Activated CD4-positive, alpha-beta T cell treated with anti-CD3 and anti-CD28 coated beads, Interleukin-2, amount 10 ng/mL, durations not matched to agents 7 days and 5 days (primary cell): ENCODE measurements at places on chromosomes 6 and 20. TPM values are rescaled to one million over a fixed set of nuclear protein-coding genes. Genes with fewer than 3 reads are reported as not detected.
A peak's percentile ranks its signal among the peaks of the same experiment; 100 is the strongest.

DNA sequence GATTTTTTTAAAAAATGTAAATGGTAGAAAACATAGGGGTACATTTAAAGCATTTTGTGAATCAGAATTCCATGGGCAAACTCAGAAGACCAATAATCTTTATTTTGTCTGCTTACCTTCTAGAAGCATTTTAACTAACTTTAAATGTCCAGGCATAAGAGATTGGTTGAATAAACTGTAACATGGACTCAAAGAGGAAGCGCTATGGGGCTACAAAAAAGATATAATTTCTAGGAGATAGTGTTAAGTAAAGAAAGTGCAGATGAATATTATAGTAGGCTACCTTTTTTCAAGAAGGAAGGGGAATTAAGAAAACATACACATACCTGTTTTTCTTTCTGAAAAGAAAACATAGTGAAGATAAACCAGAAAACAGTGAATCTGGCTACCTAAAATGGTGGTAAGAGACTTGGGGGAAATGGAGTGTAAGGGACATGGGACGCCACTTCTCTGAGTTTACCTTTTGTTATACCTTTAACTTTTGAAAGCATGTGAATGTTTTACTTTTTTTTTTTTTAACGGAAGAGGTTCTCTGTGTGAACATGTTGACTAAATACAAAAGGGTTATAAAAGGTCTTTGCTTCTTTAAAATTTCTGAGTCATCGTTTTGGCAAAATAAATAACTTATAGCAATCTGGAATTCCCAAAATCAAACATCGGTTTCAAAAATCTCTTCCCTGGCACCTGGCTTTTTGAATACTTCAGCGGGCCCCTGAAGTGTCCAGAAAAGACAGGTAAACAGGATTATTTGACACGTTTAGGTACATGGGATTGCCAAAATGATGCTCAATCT is 133.4 kb downstream of the OR2B2 start:
- H3K4me3 ChIP-seq = no peak overlapping the region
- no peaks in the 10 kb centered on the region for H3K4me1 ChIP-seq
- DNase-seq = no peak

- peaks cover 11% of the 10 kb centered on the region for H3K36me3 ChIP-seq
- no peak overlapping the region for H3K27ac ChIP-seq
- H3K27me3 ChIP-seq = peaks cover 17% of the 10 kb centered on the region
- DNase-seq = no peak
Observed at GRCh38 chr20:34242879-34243278, 1.7 kb downstream of the ASIP start.

GRCh38 chr20:34896086-34896621 is 19.7 kb downstream of the ACSS2 start:
- no peak for DNase-seq
- H3K36me3 ChIP-seq = peaks cover 26% of the 10 kb centered on the region
- no peak overlapping the region for H3K27ac ChIP-seq
- H3K4me3 ChIP-seq = no peak overlapping the region
- H3K27me3 ChIP-seq = no peaks in the 10 kb centered on the region

GRCh38 chr6:157715728-157716164 is 107.3 kb upstream of the SNX9 start:
- H3K27ac ChIP-seq = no peak overlapping the region
- no peaks in the 10 kb centered on the region for H3K4me1 ChIP-seq
- H3K4me3 ChIP-seq = no peak overlapping the region
- no peaks in the 10 kb centered on the region for H3K36me3 ChIP-seq

Gene SLC26A8
- not detected for total RNA-seq

Gene ARMH2
- 1.8 TPM for total RNA-seq

Gene HLA-DPA1
- total RNA-seq = 29.6 TPM

DNA sequence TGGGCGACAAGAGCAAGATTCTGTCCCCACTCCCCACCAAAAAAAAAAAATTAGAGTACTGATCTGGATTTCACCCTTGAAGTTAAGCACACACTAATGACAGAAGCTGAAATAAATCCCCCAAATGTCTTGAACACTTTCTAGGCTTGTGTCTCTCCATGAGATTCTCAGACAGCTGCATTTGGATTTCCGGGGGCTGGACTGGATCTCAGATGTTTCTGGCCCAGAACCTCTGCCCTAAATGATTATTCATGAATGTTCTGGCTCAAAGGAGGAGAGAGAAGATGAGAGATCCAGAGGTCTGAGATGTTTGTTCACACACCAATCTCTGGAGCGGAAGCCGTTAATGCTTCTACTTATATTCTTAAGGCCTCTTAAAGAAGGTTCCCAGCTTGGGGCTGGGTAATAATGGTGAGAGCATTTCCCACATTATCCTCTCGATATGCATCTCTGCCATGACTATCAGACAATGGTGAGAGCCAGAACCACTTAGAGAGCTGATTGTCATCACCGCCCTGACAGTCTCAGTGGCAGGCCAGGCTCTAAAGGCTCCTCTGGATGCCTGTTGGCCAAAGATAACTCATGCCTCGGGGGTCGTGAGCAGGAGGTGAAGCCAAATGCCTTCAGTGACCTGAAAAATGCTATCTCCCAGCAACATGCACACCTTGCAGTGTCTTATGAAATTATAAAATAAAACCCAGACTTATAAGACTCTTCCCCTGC is 127.9 kb upstream of the AGPAT4 start:
- H3K27ac ChIP-seq = no peak overlapping the region
- no peak for DNase-seq
- peaks cover 5% of the 10 kb centered on the region for H3K27me3 ChIP-seq
- H3K36me3 ChIP-seq = no peaks in the 10 kb centered on the region

GRCh38 chr20:61754976-61755778 is 310.5 kb downstream of the TAF4 start:
- no peak overlapping the region for H3K27ac ChIP-seq
- H3K4me3 ChIP-seq = no peak overlapping the region
- H3K4me1 ChIP-seq = no peaks in the 10 kb centered on the region

Gene TSPYL4
- 18.8 TPM for total RNA-seq

DNA sequence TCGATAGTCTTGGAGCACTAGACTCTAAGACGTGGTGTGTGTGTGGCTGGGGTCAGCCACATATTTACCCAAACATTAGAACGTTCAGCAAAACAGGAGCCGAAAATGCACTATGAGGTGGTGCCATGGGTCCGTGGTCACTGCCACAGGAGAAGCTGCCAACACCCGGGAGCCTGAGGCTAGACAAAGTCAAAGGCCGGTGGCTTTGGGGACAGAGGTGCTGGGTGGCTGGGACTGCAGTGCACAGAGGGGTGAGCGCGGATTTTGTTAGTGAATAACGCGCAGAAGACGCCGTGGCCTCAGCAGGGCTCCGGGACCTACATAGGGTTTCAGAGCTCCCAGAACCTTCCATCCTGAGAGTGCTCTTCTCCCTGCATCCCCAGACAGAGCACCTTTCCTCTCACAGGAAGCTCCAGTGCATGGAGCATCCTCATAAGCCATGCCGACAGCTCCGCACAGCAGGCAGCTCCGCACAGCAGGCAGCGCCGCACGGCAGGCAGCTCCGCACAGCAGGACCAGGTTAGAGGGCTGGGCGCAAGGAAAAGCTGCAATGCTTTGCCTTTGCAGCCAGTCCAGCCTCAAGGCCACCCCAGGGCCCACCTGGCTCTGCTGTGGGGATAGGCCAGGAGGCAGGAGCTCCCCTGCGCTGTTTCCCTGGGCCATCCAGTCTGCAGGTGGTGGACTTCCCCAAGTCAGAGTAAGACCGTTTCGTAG is 304.1 kb downstream of the TAF4 start:
- H3K27me3 ChIP-seq = no peaks in the 10 kb centered on the region
- no peak overlapping the region for H3K27ac ChIP-seq
- no peaks in the 10 kb centered on the region for H3K4me1 ChIP-seq
- H3K36me3 ChIP-seq = no peaks in the 10 kb centered on the region
- no peak for DNase-seq
- no peak overlapping the region for H3K4me3 ChIP-seq

Gene RNF144B
- 1.3 TPM for total RNA-seq

- no peaks in the 10 kb centered on the region for H3K27me3 ChIP-seq
- peak overlapping the region; percentile 93 for H3K4me3 ChIP-seq
- H3K36me3 ChIP-seq = peaks cover 37% of the 10 kb centered on the region
Observed at GRCh38 chr6:139370999-139371345, 3.5 kb downstream of the CITED2 start.

Gene SOBP
- 0.31 TPM for total RNA-seq

- H3K36me3 ChIP-seq = peaks cover 3% of the 10 kb centered on the region
- DNase-seq = no peak
- H3K4me3 ChIP-seq = no peak overlapping the region
- H3K4me1 ChIP-seq = peaks cover 10% of the 10 kb centered on the region
- no peaks in the 10 kb centered on the region for H3K27me3 ChIP-seq
Observed at GRCh38 chr6:24689964-24690363, 23.1 kb downstream of the ACOT13 start.

- peaks cover 9% of the 10 kb centered on the region for H3K27me3 ChIP-seq
- no peak overlapping the region for H3K4me3 ChIP-seq
- no peak overlapping the region for H3K27ac ChIP-seq
- H3K4me1 ChIP-seq = no peaks in the 10 kb centered on the region
- no peak for DNase-seq
Observed at GRCh38 chr6:31940256-31940664, 5.6 kb upstream of the CFB start.

- no peak within 1 kb of the TSS for H3K27ac ChIP-seq
- no peaks in the 10 kb centered on the region for H3K27me3 ChIP-seq
Observed at GRCh38 chr20:33053291-33054106, at the start of gene BPIFB3. BPIFB3 (plus strand) TSS chr20:33053903; CDS start chr20:33055436, 1,533 bp downstream.

GRCh38 chr6:45896783-45897441 is 118.7 kb downstream of the CLIC5 start:
- H3K27ac ChIP-seq = no peak overlapping the region
- H3K36me3 ChIP-seq = no peaks in the 10 kb centered on the region
- no peak for DNase-seq
- peaks cover 3% of the 10 kb centered on the region for H3K27me3 ChIP-seq
- H3K4me1 ChIP-seq = peaks cover 10% of the 10 kb centered on the region

DNA sequence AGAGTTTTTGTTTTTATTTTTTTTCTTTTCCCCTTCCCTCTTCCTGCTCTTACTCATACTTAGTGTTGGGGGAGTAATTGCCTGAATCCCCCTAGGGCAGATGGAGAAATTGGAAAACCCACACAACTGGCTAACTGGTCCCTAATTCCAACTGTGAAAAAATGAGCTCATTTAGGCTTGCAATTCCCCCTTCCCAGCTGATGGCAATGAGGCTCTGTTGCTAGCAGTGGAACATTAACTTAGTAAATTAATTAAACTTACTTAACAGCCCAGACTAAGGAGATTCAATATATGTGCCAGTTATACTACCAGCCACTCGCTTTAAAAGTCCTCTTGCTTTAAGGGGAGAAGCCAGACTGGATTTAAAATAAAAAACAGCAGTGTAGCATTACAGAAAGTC is 76.6 kb downstream of the PKHD1 start:
- H3K27me3 ChIP-seq = peaks cover 2% of the 10 kb centered on the region
- no peak for DNase-seq
- no peaks in the 10 kb centered on the region for H3K4me1 ChIP-seq

DNA sequence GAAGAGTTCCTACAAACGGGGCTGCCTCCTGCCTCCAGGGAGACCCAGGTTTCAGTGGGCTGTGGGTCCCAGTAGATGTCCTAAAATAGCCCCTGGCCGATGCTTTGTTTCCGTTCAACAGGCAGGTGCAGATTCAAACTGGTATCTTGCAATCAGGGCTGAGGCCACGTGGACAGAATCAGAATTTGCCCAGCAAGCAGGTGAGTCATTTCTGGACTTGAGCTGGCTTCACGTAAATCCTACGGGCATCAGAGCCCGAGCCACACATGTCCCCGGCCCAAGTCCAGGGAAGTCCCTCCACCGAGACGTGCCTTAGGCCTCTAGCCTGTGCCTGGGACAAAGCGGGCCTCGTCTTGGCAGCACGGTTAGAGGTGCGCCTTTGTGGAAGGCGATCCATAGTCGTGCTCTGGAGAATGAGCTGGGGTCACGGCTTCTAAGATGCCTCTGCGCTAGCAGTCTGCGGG is 101.6 kb upstream of the FRMD1 start:
- H3K36me3 ChIP-seq = no peaks in the 10 kb centered on the region
- H3K4me1 ChIP-seq = no peaks in the 10 kb centered on the region
- H3K27ac ChIP-seq = no peak overlapping the region
- DNase-seq = no peak
- H3K27me3 ChIP-seq = no peaks in the 10 kb centered on the region
- no peak overlapping the region for H3K4me3 ChIP-seq

GRCh38 chr6:11011787-11012234 is 32.3 kb downstream of the ELOVL2 start:
- no peak for DNase-seq
- H3K4me1 ChIP-seq = no peaks in the 10 kb centered on the region
- H3K36me3 ChIP-seq = no peaks in the 10 kb centered on the region
- H3K27me3 ChIP-seq = peaks cover 30% of the 10 kb centered on the region
- no peak overlapping the region for H3K27ac ChIP-seq

DNA sequence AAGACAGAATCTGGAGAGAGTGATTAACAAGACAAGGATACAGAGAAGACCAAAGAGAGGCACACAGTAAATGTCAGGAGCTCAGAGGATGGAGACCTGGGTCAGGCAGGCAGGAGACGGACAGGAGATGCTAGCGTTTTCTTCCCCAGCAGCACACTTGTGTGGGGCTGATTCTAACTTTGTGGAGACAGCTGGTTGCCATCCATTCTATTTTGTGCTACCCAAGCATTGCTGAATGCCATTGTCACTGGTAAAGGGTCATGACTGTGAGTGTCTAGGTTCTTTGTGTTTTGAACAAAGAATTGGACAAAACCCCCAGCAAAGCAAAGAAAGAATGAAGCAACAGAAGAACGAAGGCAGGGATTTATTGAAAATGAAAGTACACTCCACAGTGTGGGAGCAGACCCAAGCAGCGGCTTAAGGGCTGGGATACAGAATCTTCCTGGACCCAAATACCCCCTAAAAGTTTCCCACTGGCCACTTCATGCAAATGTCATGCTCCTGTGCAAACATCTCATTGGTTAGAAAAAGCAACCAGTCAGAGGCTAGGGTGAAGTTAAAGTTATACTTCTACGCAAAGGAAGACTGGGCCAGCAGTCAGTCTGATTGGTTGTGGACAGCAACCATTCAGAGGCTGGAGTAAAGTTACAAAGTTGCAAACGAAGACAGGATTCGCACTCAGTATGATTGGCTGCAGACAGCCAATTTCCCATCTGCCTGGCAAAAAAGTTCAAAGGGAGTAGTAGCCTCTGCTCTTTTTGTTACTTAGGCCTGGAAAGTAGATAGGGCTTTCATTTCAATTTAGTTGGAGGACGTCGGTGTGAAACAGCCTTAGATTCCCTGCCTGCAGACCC is 17.5 kb downstream of the PTK7 start:
- no peaks in the 10 kb centered on the region for H3K27me3 ChIP-seq

DNA sequence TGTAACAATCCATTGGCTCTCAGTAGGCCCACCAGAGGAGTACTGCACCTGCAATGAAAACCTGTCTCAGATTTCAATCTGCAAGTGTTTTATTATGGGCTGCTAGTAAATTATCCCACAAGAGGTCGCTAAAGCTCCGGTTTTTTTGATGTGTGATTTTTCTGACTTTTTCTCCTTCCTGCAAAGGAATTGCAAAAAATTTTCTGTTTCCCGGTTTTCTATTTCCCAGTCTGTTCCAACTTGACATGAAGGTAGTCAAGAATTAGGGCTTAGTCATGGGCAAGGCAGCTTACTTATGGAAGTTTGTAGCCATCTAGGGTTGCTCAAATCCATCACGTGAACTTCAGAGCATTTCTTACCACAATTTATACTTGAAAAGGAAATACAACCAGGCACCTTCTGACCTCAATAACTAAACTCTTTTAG is 38.5 kb upstream of the AHI1 start:
- peak overlapping the region; percentile 37 for H3K4me3 ChIP-seq
- DNase-seq = peak; percentile 37
- H3K27me3 ChIP-seq = no peaks in the 10 kb centered on the region
- peaks cover 31% of the 10 kb centered on the region for H3K4me1 ChIP-seq

Gene SLC17A2
- total RNA-seq = not detected

Gene TRIM10
- total RNA-seq = not detected
